ENCODE measurements at places on chromosomes 4 and X.

DNA sequence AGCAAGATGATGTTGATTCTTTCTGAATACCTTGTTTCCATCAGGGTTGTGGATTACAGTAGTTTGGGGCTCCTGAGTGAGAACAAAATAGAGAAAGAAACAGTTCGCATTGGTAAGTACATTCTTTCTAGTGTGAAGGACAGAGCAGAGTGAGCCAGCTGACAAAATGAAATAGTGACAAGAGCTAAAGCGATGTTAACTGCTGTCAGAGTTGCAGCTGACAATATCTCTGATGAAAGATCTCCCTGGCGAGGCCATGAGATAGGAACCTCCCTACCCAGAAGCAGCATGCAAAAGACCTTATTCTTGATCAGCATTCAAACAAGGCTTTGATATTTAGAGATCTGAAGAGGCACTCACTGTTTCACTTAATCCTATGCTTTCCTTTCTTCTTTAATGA lies 258.6 kb downstream of the CAMK2D start:
- DNase-seq, result no peak

- DNase-seq, result no peak
Observed at GRCh38 chrX:110698696-110699095, 96.9 kb downstream of the CHRDL1 start.

GRCh38 chrX:29297171-29297800 lies 710.0 kb downstream of the IL1RAPL1 start:
- no peak for DNase-seq

GRCh38 chr4:76996445-76996844 lies 46.9 kb downstream of the SEPTIN11 start:
- DNase-seq, result no peak

- DNase-seq, result no peak
Observed at GRCh38 chrX:48683411-48683982, at the start of gene WAS. Gene WAS, plus strand, starts transcription at chrX:48683799. Its CDS starts 55 bp downstream, at chrX:48683854.

- no peak for DNase-seq
Observed at GRCh38 chr4:181687116-181687515, 556.1 kb upstream of the TENM3 start.

- DNase-seq, result peak; percentile 31
Observed at GRCh38 chrX:154308108-154308946, 12.7 kb downstream of the TKTL1 start.

- DNase-seq, result no peak
Observed at GRCh38 chrX:16617382-16617781, 32.6 kb upstream of the S100G start.

DNA sequence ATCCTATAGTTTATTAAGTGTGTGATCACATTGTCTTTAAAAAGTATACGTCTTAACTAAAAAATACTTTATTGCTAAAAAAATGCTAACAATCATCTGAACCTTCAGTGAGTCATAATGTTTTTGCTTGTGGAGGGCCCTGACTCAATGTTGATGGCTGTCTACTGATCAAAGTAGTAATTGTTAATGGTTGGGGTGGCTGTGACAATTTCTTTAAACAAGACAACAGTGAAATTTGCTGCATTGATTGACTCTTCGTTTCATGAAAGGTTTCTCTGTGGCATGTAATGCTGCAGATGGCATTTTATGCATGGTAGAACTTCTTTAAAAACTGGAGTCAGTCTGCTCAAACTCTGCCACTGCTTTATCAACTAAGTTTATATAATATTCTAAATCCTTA lies 101.4 kb upstream of the IL15 start:
- no peak for DNase-seq

DNA sequence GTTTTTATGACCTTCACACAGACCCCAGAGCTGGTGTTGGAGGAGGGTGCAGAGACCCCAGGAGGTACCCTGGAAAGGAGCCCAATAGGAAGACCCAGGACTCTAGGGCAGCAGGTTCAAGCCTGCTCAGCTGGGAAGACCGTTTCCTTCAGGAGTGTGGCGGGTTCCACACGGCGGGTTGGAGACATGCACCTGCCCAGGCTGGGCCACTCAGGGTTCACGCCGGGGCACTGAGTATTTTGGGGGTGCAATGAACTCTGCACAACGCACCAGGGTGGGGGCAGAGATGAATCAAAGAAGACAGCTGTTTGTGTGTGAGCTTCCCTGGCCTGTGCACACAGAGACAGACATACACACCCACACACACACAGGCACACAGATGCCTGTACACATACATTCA lies 52.5 kb upstream of the PPP2R3B start:
- DNase-seq, result no peak

- DNase-seq, result no peak
Observed at GRCh38 chr4:1249731-1250526, 999 bp upstream of the CTBP1 start.

DNA sequence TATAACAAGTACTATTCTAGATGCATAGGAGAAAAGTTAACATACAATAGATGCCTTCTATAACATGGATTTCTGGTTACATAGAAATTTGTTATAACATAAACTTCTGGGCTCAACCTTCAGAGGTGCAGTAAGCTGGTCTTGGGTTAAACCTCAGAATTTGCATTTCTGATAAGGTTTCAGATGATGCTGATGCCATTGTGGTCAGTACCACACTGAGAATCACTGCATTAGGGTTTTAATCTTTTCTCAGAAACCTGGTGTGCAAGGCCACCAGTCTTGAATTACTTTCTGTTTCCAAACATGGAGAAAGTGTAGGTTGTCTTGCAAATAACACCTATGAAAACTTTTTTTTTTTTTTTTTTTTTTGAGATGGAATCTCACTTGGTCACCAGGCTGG lies 146.2 kb downstream of the SPOCK3 start:
- no peak for DNase-seq

- peak; percentile 1 for DNase-seq
Observed at GRCh38 chr4:117063961-117064696, 21.2 kb downstream of the TRAM1L1 start.

GRCh38 chr4:4647041-4647440 lies 105.2 kb upstream of the STX18 start:
- no peak for DNase-seq

DNA sequence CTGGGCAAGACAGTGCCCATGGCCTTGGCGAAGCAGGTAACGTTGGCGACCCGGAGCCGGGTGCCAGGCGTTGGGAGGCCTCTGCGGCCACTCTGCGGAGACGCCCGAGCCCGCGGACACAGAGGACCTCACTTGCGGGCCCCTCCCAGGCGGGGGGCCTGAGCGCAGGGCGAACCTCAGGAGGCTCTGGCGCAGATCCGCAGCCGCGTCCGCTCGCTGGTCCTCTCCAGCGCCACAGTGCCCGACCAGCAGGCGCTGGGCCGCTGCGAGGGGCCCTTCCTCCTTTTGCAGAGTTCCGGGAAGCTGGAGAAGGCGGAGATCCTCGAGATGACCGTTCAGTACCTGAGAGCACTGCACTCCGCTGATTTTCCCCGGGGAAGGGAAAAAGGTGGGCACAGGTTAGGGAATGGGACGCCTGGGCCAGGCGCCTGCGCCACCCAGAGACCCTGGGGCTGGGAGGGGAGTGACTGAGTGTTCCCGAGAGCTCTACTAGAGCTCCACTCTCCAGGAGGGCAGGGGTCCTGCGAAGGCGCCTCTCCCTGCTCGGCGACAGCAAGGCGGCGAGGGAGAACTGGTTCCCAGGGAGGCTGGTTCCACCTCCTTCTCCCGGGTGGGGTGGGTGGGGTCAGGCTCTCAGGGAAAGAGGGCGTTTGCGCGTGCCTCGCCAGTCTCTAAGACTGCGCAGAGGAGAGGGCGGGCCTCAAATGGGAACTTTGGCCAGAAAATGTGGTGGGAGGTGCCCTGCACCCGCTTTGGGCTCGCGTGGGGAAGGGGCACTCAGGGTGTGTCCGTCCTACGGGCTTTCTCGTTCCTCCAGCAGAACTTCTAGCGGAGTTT lies 1.4 kb downstream of the HELT start:
- DNase-seq, result no peak

DNA sequence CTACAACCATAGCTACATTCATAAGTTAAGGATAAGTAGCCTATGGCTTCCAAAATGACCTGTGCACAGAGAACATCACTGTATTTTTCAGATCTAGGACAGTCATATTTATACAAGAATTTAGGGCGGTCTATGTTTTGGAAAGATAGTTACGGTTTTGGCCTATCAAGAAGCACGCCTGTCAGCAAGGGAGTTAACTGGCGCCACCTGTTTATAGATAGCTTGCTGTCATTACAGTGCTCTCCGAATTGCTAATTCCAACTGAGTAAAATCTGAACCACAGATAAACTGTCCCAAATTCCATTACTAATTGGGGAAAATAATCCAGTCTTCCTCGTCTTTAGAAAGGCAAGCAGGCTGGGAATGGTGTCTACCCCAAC lies 646 bp downstream of the ABCB7 start:
- DNase-seq, result no peak

GRCh38 chr4:170736710-170737109 lies 647.0 kb upstream of the AADAT start:
- no peak for DNase-seq

DNA sequence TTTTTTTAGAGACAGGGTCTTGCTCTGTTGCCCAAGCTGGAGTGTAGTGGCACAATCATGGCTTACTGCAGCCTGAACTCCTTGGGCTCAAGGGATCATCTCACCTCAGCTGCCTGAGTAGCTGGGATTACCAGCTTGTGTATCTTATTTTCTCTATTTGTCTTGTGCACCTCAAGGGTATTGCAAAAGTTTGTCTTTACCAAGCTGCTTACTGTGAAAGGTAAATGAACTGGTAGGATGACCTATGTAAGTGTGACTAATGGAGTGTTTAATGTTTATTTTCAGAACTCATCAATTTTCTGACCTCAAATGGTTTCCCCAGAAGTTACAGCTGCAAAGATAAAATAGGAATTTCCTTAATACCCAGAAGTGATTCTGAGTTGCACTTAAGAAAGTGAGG lies 5.3 kb upstream of the FGA start:
- no peak for DNase-seq

- DNase-seq, result no peak
Observed at GRCh38 chrX:68488657-68489056, 10.2 kb upstream of the YIPF6 start.

GRCh38 chr4:187335339-187335738 lies 611.7 kb upstream of the FAT1 start:
- DNase-seq, result no peak

DNA sequence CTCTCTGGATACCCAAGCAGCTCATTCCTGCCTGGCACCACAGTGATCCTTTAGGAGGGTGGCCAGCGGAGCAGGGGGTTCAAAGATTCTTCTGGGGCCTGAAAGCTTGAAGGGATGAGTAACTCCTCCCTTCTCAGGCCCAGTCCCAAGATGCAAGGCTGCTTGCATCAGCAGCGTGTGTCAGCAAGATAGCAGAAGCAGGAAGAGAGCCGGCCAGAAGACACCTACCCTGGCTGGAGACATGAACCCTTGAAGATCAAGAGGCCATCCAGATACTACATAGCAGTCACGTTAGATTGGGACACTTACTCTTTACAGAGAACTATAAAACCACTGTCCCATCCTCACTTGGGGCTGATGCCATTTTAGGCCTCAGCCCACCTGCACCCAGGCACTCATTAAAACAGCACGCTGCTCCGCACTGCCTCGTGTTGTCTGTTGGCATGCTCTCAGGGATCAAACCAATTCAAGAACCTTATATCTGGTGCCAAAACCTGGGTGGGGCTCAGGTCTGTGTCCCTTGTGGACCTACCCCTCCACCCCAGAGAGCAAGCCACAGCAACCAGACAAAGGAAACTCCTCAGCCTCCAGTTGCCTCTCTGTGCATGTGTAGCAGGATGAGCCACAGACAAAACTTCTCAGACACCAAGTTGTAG lies 6.5 kb downstream of the UGT2B17 start:
- no peak for DNase-seq

GRCh38 chr4:15348236-15348635 lies 79.6 kb upstream of the C1QTNF7 start:
- no peak for DNase-seq

GRCh38 chr4:40446839-40447238 lies 111.7 kb downstream of the CHRNA9 start:
- DNase-seq, result no peak

DNA sequence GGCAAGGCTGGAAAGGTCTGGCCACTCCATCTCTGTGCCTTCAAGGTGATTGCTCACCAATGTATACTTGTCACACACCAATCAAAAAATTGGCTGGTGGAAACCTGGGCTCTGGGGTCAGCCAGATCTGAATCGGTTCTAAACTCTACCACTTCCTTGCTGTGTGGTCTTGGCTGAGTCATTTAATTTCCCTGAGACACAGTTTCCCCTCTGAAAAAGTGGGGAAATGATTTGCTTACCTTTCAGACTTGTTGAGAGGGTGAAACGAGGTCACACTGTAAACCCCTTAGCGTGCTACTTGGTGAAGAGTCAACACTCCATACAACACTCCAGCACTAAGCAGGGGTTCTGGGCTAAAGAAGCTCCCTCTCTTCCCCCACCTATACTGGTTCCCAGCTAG lies 252.3 kb upstream of the ZIC3 start:
- no peak for DNase-seq

GRCh38 chr4:85994576-85994975 lies 365.3 kb downstream of the MAPK10 start:
- DNase-seq, result no peak

- DNase-seq, result peak; percentile 8
Observed at GRCh38 chr4:182240161-182241130, 2.8 kb upstream of the TENM3 start.

DNA sequence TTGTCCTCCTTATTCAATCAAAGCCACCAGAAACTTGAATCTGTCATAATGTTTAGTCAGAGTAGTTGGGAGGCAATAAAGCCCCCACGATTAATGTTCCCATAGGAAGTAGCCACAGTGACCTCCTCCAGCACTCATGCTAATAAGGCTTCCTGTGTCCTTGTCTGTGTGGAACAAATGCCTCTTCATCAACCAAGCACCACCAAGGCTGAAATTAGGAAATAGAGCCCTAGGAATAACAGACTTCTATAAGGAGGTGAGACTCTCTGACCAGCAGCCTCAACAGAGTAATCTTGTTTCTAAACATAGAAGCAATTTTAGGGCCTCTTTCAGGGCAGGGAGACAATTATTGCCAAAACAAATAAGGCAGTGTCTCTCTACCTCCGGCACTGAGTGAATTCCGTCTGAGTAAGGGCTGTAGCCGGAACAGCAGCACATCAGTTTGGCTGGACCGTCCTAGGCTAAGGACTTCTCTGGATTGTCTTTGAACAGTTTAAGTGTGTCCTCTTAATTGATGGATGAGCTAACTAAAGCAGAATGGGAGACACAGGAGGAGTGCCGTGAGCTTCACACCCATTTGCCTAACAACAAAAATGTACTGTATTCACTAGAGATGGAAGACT lies 329.2 kb upstream of the HAND2 start:
- DNase-seq, result no peak

DNA sequence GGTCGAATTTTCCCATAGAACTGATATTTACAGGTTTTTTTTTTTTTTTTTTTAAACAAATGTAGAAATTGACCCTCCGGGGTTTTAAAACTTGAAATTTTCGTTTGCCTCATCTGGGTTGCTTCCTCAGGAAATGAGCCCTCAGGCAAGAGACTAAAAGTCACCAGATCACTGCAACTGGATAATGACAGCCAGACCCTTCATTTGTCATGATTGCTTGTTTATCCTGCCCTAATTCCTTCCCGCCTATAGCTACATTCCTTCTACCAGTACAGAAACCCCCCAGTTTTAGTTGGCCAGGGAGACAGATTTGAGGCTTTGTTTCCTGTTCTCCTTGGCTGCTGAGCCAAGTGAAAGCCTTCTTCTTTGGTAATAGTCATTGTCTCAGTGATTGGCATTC lies 44.0 kb upstream of the IGFBP7 start:
- DNase-seq, result no peak

Data from H54 (cell line).